Stimulated activated CD8-positive, alpha-beta memory T cell treated with anti-CD3 and anti-CD28 coated beads, Interleukin-4, amount 100 ng/mL, for 1 hour (primary cell): ENCODE measurements at places on chromosomes 4 and X.

DNA sequence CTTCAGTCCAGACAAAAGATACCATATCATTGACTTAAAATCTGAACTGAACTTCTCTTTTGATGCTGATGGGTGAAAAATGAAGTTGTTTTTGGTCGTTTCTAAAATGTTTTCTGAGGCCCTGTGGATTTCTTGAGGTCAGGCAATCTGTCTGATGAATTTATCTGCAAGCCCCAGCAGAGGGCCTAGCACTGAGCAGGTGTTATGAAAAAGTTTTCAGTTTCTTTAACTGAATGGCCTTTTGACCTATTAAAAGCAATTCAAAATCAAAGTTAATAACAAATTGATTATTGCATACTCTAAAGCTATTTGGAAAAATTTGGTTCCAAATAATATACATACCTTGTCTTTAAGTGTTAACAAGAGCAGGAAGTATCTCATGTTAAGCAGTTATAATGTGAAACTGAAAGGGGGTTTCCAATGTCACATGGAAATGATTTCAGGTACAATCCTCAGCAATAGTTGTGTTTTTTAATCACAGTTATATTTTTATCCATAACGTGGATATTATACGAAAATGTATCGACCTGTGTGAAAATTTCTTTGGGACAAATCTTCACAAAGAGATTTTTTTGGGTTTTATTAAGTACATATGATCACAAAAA is 285.0 kb downstream of the SPANXN1 start:
- no peak for DNase-seq

GRCh38 chr4:2172161-2172560 is 69.8 kb downstream of the HAUS3 start:
- no peak for DNase-seq

DNA sequence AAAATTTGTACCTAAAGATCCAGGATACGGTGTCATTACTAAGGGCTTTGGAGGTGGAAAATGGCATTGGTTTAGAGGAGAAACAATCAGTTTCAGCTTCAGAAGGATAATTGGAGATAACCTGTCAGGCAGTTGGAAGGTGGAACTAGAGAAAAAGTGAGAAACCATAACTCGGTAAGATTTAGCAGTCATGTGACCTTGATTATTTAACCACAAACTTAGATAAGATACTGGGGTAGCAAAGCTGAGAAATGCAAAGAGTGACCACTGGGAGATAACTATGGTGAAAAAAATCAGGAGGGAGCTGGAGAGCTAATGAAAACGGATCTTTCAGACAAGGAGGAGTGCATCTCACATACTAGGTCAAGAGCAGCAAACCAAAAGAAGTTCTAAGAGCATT is 58.3 kb upstream of the SMARCA5 start:
- DNase-seq: no peak

DNA sequence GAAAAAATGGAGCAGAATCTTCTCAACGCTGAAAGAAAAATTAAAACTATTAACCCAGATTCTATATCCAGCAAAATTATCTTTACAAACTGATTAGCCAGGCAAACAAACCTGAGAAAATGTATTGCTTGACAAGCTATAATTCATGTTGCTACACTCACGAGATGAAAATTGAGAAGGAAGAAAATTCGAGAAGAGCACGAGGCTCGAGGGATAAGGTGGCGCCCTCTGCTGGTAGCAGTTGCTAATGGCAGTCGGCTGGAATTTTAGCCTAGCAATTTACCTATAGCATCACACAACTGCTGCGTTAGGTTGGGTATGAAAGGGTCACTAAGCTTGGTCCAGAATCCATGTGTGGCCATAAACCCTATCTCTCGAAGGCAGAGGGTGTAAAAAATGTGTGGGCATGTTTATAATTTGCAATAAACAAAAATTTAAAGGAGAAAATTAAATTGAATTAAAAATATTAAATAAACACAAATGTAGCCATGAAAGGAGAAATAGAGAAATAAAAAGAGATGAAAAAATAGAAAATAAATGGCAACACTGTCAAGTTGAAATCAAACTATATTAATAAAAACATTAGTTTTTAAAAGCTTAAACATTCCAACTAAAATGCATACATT is 126.6 kb downstream of the PPP4R3C start:
- DNase-seq: no peak

DNA sequence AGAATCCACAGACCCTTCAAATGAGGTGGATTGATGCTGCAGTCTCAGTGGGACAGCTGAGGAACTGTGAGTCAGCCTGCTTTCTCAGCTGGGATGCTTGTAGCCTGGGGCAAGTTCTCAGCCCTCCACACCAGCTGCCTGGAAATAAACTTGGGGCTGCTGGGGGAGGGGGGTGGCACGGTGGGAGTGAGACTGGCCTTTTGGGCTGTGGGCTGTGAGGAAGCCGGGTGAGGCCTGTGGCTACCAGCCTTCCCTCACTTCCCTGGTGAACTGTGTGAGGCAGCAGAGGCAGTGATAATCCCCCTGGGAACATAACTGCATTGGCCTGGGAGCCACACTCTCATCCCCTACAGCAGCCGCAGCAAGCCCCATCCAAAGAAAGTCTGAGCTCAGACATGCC is 114.5 kb upstream of the GUCY1A1 start:
- no peak for DNase-seq

DNA sequence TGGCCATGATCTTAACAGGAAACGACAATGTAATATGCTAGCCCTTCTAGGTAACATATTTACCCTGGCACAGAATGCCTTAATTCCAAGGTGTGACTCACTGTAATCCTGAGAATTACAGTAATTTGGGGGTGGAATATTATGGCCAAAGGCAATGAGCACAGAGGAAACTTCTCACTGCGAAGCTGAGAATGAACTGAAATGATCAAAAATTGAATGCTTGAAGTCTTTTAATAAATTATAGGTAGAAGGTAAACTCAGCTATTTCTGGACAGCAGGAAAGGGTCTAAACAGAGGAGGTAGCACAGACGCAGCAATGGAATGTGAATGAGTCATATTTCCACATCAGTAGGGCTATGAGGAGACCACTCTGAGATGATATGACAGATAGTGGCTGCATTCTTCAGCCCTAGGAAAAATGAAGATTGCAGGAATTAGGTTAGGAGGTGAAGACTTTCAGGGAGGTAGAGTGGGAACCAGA is 312.6 kb downstream of the PACRGL start:
- DNase-seq: no peak

DNA sequence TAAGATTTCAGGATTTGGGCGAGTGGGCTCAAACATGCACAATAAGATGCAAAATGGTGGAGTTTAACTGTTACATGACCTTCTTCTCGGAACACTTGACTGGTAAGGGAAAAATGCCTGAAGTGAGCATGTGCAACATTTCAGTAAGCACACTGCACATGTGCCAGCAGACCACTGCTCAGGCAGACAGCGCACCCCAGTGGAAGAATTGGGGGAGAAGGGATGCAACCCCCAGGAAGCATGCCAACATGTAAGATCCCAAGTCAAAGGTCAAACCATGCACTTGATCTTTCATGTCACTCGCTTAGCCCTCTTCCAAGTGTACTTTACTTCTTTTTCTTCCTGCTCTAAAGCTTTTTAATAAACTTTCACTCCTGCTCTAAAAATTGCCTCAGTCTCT is 256.3 kb downstream of the CENPC start:
- DNase-seq: no peak

DNA sequence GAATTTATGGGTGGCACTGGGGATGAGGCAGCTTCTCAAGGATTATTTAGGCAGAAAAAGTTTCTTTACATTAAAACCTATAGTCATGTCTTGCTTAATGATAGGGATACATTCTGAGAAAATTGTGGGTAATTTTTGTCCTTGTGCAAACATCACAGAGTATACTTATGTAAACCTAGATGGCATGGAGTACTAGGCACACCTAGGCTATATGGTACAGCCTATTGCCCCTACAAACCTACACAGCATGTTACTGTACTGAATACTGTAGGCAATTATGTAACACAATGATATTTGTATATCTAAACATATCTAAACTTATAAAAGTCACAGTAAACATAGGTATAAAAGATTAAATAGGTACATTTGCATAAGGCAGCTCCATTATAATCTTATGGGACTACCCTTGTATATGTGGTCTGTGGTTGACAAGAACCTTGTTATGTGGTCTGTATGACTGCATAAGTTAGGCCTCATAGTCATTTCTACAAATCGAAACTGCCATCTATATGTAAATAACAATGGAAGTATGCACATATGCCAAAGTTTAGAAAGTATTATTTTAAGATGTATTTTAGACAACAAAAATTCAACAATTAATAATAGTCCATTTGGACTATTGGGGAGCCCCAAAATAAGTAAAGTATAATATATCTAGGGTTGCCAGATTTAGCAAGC is 87.3 kb downstream of the CFAP299 start:
- no peak for DNase-seq

DNA sequence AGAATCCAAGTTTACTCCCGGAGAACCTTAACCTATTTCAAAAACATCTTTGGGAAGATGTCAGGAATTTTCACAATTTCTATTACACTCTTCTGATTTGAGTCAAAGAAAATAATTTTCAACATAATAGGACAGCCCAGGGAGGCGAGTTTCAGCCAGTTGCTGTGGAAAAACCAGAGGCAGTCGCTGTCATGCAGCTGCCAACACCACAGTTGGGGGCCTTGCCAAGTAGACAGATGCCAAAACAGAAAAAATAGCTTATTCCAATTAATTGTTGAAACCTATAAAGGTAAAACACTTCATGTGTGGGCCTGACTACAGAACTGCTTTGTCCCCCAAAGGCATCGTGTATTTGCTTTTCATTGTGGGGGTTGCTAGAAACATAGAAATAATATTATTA is 225.8 kb downstream of the DMD start:
- no peak for DNase-seq

DNA sequence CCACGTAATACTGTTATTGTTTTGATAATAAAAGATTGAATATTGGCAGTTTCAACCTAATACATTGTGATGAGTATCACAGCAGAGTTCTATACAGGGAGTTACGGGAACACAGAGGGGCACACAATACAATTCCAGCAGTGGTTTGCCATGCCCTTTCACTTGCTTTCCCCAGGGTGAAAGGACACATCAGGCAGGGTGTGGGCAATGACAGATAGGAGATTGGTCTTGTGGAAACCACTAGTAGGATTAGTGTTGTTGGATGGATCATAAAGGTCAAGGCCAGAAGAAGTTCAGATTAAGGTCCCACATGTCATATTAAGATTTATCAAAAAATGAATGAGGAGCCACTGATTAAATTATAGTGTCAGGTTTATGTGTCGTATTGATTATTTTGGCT is 8.1 kb downstream of the HSD17B11 start:
- DNase-seq: no peak

DNA sequence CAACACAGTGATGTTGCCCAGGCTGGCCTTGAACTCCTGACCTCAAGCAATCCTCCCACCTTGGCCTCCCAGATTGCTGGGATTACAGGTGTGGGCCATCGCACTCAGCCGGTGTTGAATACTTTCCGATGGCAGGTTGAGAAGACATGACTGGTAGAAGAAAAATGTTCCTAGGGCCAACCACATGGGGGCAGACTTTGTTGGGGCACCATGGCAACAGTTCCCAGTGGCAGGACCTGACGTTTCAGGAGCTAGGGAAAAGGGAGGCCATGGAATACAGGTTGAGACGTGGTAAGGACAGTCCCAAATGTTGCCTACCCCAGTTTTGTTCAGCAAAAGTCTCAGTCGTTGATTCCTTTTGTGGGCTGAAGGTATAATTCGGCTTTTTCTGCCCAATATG is 134.6 kb downstream of the ASMT start:
- no peak for DNase-seq

DNA sequence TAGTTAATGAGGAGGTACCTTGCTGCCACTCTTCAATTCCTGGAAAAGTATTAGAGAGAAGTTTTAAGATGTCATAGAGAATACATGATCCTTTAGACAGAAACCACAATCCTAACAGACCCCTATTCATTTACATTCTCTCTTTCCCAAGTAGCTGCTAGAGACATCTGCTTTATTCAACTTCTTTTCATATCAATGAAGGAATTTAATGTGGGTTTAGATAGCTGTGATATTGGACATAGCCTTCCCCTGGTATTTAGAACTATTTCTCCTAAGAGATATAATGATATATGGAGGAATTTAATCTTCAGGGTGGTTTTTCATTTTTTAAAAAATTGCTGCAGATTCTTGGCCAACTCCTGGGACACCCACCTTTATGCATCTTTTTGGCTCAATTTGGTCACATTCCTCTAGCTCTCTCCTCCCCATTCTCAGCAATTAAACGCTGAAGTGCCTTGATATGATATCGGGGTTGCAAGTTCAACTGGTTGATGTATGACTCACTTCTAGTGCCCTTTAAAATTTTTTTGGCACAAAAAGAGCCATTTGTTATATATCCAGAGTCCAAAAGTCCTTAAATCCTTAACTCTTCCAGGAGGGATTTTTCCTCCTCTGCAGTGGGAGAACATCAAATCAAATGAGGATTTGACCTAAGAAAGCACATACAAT is 57.6 kb downstream of the DOCK11 start:
- no peak for DNase-seq

GRCh38 chrX:67613366-67613765 is 69.5 kb downstream of the AR start:
- no peak for DNase-seq

DNA sequence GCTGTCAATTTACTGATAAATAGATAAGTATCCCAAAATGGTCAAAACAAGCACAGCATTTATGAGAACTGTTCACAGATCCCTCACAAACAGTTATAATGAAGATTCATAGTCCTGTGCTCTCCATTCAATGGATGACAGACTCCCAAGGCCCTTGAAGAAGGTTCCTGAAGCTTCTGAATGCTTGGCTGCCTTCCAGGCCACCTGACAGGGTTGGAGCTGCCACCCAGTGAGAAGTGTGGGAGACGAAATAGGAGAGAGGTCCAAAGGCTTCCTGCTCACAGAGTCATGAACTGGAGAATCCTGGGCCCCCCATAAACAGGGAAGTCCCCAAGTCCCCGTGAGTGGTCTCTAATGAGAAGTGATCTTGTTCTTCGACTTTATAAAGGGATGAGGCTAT is 26.0 kb upstream of the ANXA3 start:
- DNase-seq: no peak
